CD4-positive, alpha-beta T cell (primary cell): ENCODE measurements at places on chromosomes 12 and 14.
A peak's percentile ranks its signal among the peaks of the same experiment; 100 is the strongest.

DNA sequence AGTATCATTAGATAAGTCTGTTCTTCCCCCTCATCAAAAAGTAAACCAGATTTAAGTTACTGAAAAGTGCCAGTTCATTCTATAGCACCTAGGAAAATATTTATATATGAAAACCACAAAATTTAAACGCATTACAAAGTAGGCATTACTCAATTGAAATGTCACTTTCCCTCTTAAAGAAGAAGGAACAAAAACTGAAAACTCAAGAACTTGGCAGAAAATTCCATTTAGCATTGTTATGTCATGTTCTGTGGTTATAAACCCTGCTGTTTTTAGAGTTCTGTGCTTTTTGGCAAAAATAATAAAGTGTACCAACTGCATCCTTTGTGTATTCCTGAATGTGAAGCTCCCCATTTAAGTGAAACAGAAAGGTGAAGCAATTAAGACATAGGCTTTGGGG is 3.6 kb downstream of the FGD4 start:
- DNase-seq, result no peak

- DNase-seq, result no peak
Measured at GRCh38 chr12:2416158-2416557, 363.4 kb downstream of the CACNA1C start.

- no peak for DNase-seq
Measured at GRCh38 chr12:69433653-69434052, 36.5 kb upstream of the FRS2 start.

- DNase-seq, result no peak
Measured at GRCh38 chr12:104864668-104865067, 93.4 kb downstream of the SLC41A2 start.

DNA sequence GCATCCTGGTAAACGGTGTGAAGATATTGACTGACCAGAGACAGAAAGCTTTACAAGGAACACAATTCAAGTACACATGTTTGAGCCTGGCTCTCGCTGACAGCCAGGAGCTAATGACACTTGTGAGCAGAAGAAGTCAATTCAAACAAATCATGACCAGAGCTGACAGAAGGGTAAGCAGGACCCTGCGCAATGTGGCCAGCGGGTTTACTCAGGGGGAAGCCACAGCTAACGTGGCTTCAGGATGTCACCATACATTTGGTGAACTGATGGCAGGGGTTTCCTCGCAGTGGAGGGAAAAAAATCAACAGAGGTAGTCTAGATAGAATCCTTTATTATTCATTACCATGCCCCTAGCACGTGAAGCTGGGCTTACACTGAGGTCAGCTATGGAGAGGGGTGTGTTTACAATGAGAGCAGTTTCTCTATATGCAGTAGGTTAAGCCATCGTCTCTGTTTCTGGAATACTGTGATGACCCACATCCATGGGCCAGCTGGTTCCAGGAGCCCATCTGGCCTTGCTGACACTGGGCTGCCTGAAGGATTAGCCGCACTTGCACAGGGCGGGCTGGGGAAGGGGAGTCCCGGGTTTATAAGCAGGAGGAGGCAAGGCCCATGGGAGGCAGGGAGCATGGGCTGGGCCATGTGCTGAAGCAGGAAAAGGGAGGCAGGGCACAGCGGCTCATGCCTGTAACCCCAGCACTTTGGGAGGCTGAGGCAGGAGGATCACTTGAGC is 198.2 kb upstream of the PRMT8 start:
- no peak for DNase-seq

- DNase-seq, result no peak
Measured at GRCh38 chr12:17084831-17085230, 478.9 kb upstream of the LMO3 start.

- no peak for DNase-seq
Measured at GRCh38 chr12:47935184-47935583, 28.2 kb upstream of the TMEM106C start.

GRCh38 chr12:86662464-86662863 is 406.3 kb upstream of the MGAT4C start:
- no peak for DNase-seq

GRCh38 chr12:110244372-110244771 is 36.7 kb upstream of the ATP2A2 start:
- no peak for DNase-seq

DNA sequence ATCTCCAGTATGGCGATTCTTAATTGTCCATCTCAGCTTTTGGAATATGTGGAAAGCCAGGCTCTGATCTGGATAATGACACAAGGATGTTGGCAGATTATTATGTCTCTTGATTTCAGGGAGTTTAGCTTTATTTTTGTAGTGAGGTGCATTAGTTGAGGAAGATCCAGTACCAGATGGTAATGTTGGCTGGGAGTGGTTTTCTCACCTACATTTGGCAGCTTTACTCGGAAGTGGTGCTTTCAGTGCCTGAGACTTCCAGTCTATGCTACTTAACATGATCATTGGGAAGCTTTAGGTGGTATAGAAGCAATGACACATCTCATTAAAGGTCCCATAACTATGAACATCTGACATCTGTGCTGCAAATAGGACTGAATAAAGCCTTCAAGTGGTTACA is 7.5 kb downstream of the SLC15A5 start:
- DNase-seq, result no peak

- DNase-seq, result no peak
Measured at GRCh38 chr12:31620311-31620710, 29.4 kb upstream of the DENND5B start.

DNA sequence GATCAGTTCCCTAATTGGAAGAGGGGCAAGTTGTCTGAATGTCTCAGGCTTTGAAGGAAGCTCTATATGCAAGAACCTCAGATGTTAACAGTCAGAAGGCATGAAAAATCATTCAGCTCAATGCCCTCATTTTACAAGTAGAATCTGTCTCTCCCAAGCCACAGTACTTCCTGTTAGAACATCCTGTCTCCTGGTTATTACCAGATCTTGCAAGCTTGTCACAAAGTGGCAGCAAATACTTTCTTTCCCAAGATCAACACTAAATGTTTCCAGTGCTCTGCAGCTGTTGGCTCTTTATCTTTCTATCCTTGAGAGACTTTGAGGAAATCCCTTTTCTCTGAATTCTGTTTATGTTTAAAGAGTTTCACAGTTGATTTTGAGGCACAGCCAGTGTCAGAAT is 235.5 kb downstream of the AKAP6 start:
- no peak for DNase-seq

DNA sequence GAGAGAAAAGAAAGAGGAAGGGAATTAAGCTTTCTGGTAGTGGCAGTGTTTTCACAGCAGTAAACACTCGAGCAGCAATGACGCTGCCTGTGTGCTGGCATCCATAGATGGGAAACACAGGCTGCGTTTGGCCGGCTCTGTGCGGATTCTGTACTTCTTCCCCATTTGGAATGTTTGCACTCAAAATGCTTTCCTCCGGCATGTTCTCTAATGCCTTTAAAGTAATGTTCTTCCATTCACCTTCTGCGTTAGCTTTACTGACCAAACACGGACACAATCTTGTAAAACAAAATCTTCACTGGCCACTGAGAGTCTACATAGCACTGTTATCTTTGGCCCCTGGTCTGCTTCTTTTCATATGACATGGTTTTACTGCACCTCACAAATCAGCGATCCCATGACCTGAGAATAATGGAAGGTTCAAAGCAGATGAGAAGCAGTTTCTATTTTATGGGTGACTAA is 31.4 kb downstream of the DCP1B start:
- no peak for DNase-seq

DNA sequence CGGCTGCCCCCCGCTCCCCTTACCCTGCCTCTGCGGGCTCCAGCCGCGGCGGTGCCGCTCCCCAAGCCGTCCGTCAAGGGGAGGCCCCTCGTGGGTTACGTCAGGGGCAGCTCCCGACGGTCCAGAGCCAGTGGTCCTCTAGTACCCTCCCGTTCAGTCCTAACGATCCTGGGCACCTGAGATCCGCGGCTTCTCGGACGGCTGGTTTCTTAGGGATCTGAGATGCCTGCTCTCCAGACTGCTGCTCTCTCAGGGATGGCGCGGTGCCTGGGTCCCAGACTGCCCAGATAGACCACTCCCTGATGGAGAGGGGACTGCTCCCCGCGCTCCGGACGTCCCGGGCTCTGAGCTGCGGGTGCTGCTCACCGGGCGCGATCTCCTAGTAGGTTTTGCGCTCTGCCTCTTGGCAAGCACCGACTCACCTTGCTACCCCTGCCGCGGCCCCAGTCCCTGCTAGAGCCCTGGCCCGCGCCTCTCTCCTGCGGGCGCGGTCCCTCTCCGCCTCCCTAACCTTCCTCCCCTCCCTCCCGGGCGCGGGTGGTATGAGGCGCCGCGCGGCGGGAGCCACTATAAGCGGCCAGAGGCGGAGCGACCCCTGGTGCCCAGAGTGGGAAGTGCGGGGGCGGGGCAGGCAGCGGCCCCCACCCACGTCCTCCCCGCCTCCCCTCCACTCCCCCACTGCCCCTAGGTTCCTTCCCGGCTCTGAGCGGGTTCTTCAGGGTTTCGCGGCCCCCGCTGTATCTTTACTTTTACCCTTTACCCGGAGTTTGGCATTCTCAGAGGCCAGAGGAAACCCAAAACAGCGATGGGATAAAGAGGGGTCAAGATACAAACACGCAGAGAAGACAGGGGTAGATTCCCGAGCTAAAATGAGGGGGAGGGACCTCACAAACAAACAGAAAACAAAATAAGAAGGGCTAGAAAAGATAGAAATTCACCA is at the start of gene C1QL4:
TSS of gene C1QL4 (minus strand) at position 544 of the 940 bp plus-strand sequence. CDS start 711 bp downstream, outside the sequence.
- DNase-seq, result peak; percentile 84

- no peak for DNase-seq
Measured at GRCh38 chr12:34206061-34206785, 183.9 kb downstream of the ALG10 start.

DNA sequence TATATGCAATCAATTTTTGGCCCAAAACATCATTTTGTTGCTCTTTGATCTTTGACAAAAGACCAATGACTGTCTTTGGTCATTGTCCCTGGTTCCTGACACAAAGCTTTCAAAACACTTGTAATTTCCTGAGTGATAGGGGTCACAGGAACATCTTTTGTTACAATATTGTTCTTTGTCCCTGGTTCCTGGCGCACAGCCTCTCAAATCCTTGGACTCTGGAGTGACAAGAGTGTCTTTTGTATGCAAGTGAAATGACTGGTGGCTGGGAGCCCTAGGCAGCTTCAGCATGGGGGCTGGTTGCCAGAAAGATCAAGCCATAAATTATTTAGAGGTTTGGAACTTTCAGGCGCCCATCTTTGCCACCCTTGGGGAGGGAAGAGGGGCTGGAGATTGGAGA is 53.9 kb downstream of the DNAH10 start:
- DNase-seq, result no peak

DNA sequence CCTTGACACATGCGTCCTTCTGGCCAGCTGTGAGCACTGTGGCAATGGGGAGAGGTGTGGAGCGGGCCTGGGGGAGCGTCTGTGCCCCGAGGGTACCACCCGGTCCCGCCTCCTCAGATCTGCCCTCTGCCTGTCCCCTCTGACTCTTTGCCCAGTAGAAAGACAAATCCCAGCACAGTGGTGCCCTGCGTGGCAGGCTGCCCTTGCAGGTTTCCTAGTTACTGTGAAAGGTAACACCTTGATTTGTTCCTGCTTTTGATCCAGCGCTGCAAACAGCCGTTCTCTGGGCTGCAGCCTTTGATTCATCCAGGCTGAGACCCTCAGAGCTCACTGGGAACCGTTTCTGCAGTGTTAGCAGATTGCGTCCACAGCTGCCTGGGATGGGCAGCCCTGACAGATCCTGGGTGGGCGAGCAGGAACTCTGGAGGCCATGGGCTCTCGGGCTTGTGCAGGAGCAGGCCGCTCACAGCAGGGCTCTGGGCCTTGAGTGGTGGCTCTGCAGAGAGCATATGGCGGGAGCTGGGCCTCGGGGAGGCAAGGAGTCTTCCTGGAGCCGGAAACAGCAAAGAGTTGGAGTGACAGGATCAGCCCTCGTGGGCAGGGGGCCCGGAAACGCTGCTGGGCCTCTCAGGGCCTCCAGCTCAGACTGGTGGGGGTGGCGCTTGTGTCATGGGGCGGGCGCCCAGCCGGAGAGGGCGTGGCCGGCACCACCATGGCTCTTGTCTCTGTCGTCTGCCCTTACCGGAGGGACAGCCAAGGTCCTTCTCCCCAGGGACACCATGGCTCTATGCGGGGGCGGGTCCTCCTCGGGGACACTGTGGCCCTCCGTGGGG is 16.6 kb downstream of the FBRSL1 start:
- DNase-seq, result peak; percentile 43

DNA sequence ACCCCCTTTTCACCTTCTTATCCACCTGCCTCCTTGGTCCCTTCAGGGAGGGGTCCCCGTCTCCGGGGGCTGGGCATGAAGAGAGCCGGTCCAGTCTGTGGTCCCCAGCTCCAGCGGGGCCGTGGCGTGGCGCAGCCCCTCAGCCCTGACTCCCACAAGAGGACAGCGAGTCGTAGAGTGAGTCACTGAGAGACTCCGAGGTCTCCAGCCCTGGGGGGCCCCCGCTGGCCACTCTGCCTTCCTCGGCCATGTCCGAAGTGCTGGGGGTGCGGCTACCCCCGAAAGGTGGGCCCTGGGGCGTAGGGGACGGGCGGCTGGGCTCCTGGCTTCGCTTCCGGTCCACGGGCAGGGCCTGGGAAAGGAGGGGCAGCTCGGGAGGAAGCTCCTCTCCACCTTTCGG is 36.5 kb downstream of the NCKAP5L start:
- no peak for DNase-seq

DNA sequence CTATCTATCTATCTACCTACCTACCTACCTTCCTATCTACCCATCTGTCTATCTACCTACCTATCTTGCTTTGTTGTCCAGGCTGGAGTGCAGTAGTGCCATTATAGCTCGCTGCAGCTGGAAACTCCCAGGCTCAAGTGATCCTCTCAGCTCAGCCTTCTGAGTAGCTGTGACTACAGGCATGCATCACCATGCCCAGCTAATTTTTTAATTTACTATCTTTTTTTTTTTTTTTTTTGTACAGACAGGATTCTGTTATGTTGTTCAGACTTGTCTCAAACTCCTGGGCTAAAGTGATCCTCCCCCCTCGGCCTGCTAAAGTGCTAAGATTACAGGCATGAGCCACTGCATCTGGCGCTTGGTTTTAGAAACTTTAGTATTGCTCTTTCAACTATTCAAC is 762.4 kb downstream of the SLC6A15 start:
- no peak for DNase-seq

DNA sequence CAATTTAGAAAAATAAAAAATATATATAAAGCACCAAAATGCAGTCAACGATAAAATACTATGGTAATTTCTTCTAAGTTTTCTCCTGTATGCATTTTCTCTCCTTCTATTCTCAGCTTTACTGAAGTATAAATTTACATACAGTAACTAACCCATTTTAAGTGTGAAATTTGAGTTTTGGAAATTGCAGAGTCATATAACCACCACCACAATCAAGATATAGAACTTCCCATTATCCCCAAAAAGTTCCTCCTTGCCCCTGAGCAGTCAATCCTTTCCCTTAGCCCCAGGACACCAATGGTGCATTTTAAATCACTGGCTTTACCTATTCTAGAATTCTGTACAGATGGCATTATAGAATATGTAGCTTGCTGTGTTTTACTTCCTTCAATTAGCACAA is 31.0 kb upstream of the BBS10 start:
- DNase-seq, result no peak
